Activated T-helper 2 cell treated with anti-CD3 and anti-CD28 coated beads, Interferon-gamma antibody, Interleukin-2, Interleukin-4, amounts not matched to agents 10 μg/mL and 5 μg/mL and 100 μg/mL, durations not matched to agents 14 hours and 24 hours and 36 hours (primary cell): ENCODE measurements at places on chromosomes 12 and 14. TPM values are rescaled to one million over a fixed set of nuclear protein-coding genes. Genes with fewer than 3 reads are reported as not detected.

Gene TM7SF3
- total RNA-seq, result 46.7 and 51.5 TPM in 2 replicates

Gene DNAI7
- total RNA-seq, result not detected in 2 replicates

Gene KRT71
- total RNA-seq, result not detected in 2 replicates

GRCh38 chr12:62882696-62883095 lies 52.3 kb downstream of the PPM1H start:
- no peak for DNase-seq

DNA sequence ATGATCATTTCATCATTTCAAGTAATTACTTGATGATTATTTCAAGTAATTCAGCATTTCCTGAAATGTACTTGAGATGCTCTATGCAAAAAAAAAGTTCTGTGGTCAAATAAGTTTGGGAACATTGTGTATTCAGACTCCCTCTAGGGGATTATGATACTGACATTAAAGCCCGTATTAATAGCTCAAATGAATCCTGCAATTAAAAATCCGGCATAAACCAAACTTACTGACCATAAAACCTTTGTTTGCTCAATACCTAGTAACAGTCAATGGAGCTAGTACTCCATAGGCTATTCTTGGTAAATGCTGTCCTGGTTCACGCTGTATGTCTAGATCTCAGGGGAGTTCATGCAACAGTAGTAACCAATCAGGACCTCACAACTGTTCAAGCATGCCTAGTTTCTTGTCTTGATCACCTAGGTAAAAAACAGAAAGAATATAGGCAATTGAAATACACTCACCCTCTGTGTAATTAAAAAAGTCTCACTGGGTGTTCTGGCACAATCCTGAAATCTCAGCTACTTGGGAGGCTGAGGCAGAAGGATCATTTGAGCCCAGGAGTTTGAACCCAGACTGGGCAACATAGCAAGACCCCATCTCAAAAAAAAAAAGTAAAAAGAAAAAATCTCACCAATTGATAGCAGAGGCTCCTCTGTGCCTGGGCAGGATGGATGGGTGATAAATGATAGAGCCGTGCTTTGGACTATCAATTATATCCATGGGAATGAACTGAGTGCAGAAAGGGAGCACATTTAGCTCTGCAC lies 14.1 kb downstream of the ALDH1L2 start:
- DNase-seq, result no peak

DNA sequence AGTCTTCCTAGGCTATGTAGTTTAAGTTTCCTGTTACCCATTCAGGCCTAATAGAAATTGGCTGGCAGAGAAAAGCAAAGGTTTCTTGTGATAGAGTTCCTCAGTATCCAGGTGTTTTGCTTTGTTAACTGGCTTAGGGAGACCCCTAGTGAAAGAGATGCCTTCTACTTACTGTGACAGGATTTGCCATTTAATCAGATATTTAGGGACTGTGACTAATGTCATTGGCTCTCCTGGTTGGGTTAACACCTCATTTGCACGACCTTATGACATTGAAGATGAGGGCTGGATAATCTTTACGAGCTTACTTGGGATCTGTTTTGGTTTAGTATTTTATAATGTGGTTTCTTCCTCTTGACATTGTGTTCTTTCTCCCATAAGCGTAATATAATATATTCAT lies 5.8 kb downstream of the MON2 start:
- DNase-seq, result no peak
